Endothelial cell of umbilical vein (primary cell): ENCODE measurements at places on chromosomes 7 and 10. TPM values are rescaled to one million over a fixed set of nuclear protein-coding genes. Genes with fewer than 3 reads are reported as not detected.
A peak's percentile ranks its signal among the peaks of the same experiment; 100 is the strongest.

Gene CALML5
- polyA plus RNA-seq, result not detected in 2 replicates

Gene PIK3CG
- 0.81 and 1.2 TPM in 2 replicates for polyA plus RNA-seq

Gene VIPR2
- not detected in 2 replicates for polyA plus RNA-seq

Gene SLC29A4
- polyA plus RNA-seq, result 7.7 and 10.8 TPM in 2 replicates

Gene FEZF1
- not detected in 2 replicates for polyA plus RNA-seq

Gene MACC1
- not detected in 2 replicates for polyA plus RNA-seq

Gene TMEM176A
- polyA plus RNA-seq, result not detected in 2 replicates

Gene NXPH1
- not detected in 2 replicates for polyA plus RNA-seq

GRCh38 chr10:21753497-21754270 lies 219.7 kb downstream of the MLLT10 start:
- no peak for DNase-seq

DNA sequence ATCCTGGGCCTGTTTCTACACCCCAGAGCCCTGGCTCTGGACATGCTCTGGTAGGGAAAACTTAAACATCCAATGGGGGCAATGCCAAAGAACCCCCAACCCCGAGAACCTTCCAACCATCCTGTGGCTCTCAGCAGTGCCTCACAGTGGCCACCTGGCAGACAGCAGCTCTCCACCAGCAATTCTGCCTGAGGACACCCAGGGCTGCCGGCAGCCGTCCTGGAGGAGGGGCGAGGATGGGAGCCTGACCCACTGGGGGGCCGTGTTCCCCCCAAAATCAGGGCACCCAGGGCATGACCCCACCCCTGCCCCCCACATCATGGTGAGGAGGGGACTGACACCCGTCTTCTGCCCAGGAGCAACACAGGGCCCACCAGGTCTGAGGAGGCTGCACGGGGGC lies 32.7 kb downstream of the DPYSL4 start:
- DNase-seq, result no peak

GRCh38 chr10:101219139-101219945 lies 9.9 kb downstream of the LBX1 start:
- no peak for DNase-seq

GRCh38 chr7:29359482-29360093 lies 165.0 kb downstream of the CHN2 start:
- no peak for DNase-seq

- DNase-seq, result peak; percentile 49
Measured at GRCh38 chr10:28054228-28054860, 55.5 kb upstream of the ODAD2 start.

DNA sequence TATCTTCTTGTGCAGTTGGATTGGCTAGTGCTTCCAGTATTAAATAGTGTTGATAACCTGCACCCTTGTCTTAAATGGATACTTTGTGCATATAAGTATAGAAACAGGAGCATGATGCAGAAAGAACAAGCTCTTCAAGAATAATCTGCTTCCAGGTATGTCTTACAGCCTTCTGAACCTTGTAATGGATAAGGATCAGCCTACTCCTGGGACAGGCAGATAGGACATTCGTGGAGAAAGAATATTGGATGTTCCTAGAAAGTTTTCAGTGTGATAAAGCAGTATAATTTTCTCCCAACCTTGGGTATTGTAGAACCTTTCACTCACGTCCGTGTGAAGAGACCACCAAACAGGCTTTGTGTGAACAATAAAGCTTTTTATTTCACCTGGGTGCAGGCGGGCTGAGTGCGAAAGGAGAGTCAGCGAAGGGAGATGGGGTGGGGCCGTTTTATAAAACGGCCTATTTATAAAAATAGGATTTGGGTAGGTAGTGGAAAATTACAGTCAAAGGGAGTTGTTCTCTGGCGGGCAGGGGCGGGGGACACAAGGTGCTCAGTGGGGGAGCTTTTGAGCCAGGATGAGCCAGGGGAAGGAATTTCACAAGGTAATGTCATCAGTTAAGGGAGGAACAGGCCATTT lies 27.2 kb downstream of the C1GALT1 start:
- no peak for DNase-seq

GRCh38 chr7:120842121-120842621 lies 15.8 kb downstream of the TSPAN12 start:
- DNase-seq, result no peak

DNA sequence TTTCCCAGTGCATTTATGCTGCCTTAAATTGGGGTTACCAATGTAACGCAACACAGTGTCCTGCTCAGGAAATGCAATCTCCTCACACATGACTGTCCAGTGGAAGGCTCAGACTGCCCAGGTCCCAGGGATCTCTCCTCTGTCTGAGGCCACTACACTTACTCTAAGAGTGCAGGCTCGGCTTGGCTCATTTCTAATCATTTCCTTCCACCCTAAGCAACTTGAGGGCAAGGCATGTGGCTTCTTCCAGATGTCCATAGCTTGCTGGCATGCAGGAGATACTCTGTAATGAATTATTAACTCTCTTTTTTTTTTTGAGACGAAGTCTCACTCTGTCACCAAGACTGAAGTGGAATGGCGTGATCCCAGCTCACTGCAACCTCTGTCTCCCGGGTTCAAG lies 23.7 kb downstream of the PLAC9 start:
- DNase-seq, result no peak

GRCh38 chr7:112938863-112939573 lies 147.6 kb downstream of the GPR85 start:
- DNase-seq, result peak; percentile 50

DNA sequence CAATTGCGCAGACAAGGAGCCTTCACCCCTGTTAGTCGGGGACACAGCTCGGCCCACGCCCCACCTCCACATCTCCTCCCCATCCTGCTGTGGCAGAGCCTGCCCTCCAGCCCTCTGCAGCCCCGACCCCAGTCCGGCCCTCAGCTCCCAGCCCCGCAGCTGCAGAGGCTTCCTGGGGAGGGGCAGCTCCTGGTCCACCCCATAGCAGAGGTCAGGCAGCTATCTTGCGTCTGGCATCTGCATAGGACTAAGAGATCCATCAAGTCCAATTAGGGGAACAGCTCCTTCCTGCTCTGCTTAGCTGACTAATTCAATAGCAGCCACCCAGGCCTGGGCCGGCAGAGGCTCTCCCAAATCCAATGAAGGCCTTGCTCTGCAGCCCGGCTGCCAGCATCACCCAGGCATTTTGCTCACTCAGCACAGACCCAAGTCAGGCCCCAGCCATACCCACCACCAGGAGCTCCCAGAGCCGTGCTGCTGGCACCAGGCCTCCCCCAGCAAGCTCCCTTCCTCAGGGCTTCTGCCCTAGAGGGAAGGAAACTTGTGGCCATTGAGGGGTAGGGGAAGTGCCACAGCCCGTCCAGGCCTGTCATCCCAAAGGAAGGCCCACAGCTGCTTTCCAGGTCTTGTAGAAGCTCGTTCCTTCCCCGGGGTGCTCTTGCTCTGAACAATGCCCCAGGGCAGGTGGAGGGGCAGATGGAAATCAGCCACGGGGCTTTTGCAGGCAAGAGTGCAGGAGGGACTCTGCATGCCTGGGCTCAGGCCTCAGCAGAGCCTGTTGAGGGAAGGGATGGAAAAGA lies 106.2 kb upstream of the RET start:
- no peak for DNase-seq

GRCh38 chr10:117294735-117295134 lies 53.8 kb downstream of the SLC18A2 start:
- DNase-seq, result no peak

DNA sequence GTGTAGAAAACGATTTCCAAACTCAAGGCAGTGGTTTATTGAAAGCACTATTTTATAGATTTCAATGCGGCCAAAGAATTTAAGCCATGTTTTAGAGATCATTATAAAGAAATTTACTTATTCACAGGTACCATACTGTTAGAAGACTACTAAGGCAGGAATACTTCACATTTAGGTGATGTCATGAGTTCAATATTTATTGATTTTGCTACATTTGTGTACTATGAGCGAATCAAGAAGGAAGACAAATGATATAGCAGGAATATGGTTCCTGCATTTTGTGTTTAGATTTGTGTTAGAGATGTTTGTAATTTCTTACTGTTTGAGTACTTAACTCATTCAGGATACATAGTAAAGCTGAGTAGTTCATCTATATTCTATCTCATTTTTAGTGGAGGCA lies 1.7 kb upstream of the FBXW4 start:
- DNase-seq, result no peak

DNA sequence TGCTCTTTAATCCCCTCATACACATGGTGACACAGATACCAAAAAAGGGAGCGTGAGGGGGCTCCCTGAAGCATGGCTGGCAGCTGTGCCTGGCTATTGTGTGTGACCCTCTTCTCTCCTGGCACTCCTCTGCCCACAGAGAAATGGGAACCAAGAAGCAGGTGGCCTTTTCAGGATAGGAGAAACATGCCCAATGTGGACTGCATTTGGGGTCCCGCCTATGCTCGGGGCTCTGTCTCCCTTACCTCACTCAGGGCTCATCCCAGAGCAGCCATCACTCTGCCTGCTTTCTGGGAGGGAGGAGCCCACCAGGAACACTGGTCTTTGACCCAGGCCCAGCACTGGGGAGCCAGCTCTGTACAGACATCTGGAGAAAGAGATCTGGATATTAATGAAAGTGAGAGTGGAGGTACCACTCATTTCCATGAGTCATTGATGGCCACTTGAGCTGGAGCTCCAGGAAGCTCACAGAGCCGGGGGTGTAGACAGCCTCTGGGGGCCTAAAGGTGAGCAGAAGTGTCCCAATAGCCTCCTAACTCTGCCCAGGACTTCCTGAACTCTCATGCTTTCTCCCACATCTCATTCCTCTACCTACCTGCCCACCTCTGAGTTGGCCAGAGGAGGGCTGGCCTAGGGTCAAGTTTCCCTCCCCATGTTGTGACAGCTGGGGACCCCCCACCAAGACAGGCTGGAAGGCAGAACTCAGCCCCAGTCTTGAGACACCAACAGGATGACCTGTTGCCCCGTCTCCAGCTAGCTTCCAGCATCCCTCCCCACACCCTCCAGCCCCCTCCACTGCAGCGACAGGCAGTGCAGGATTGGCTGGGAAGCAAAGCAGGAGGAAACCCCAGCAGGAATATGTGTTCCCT lies 42.6 kb downstream of the DRGX start:
- DNase-seq, result no peak

DNA sequence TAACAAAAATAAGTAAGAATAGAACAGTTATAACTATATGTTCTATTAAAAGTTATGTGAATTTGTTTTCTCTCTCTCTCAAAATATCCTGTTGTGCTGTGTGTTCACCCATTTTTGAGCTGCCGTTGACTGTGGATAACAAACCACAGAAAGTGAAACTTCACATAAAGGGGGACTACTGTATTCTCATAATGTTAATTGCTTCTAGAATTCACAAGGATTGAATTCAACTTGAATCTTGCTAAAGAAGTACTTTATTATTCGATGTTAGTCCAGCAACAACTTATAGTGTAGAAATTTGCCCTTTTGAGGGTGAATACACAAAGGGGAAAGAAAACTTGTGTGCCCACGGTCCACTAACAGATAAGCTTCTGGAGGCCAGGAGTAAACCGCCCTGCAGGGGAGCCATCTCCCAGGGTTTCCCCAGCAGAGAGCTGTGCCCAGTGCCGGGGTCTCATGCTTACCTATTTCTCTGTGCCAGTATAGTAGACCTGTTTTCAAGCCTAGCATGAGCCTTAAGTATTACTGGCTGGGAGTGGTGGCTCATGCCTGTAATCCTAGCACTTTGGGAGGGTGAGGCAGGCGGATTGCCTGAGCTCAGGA lies 87.1 kb downstream of the KAT6B start:
- no peak for DNase-seq

- DNase-seq, result no peak
Measured at GRCh38 chr10:49609283-49610113, 612 bp upstream of the SLC18A3 start.

DNA sequence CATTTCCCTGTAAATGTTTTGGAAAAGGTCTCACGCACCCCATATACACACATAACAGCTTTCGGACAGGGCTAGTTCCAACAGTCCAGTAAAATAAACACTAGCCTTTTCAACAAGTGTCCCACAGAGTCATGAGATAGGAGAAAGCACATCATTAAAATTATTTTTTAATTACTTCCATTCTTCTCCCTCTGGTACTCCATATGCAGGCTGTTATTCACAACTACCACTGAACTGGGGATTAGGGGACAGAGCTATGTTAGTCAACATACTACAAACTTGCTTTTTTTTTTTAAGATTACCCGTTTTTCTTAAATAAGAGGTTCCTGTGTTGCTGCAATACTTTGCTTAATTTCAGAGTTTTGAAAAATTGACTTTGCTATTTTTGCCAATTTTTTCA lies 576.6 kb upstream of the KCND2 start:
- DNase-seq, result no peak

GRCh38 chr7:107076781-107077698 lies 32.5 kb downstream of the PRKAR2B start:
- DNase-seq, result peak; percentile 94

DNA sequence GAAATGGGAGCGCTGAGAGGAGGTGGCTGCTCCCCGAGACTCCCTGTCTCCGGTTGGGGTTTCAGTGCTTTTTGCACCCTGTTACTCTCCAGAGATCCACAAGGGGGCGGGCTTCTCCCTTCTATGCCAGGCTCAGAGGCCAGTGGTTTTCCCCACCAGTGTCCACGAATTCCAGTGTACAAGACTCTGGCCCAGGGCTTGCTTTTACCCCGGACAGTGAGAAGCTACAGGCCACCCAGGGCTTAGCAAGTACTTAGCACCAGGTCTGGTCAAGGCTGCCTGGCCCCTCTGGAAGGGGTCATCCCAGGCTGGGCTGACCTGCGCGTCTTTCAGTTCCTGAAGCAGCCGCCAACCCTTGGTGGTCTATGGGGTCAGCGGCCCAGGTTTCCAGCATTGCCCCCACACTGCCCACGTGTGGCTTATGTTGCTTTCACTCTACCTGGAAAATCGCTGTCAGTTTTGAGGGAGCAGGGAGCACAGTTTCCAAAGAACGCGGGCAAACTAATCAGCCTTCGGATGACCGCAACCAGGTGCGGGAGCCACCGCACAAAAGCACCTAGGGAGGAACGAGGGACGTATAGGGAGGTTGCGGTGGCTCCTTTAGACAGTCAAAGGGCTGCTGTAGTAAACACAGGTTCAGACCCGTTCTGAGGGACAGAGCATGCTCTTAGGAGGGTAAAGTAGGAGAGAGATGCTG lies 6.8 kb downstream of the CYP26A1 start:
- no peak for DNase-seq

DNA sequence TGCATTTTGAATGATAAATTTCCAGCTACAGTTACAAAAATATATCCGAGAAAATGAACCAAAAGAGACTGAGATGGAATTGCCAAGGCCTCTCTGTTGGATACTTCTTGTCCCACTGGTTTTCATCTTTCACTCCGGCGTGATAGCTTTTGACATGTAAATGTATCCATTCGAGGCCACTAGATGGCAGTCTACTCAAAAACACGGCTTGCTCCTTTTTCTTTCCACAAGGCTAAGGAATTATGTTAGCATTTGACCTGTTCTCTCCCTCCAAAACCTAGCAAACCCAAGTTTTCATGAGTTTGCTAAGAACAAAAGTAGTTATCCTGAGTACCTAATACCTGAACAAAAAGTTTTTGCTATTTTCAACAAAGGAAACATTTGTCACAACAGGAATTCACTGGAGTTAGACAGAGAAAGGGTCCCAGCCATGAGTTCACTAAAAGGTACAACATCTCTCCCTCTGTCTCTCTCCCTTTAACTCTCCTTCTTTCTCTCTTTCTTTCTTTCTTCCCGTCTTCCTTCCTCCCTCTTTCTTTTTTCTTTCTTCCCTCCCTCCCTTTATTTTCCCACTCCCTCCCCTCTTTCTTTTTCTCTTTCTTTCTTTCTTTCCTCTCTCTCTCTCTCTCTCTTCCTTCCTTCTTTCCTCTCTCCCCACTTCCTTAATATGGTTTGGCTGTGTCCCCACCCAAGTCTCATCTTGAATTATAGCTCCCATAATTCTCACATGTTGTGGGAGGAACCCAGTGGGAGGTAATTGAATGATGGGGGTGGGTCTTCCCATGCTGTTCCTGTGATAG lies 207.9 kb upstream of the MYO3A start:
- DNase-seq, result peak; percentile 42
